ELF-1 (cell line): ENCODE measurements at places on chromosomes 3 and 15.

GRCh38 chr3:58628823-58629562 lies 37.6 kb downstream of the FAM3D start:
- no peak for DNase-seq

DNA sequence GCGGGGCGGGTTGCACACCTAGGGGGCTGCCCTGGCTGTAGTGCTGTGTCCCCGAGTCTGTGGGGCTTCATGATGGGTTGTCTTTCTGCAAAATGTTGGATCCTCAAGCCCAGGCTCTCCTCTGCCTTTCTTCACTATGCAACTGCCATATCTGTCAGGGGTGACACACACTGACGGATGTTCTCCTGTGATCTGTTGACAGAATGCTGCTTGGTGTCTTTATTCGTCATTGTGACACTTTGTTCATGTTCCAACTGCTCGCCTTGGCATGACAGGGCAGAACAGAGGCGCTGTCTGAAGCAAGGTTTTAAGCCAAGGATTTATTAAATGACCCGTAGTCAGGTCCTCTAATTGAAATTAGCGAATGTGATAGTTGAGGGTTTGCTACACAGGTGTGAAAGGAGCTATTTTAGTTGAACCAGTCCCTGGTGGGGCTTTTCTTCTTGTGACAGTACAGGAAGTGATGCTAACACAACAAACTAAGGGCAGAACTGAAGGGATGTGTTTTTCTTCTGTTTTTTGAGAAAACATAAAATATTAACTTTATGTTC lies 173.4 kb downstream of the MCTP2 start:
- DNase-seq: no peak

- no peak for DNase-seq
Observed at GRCh38 chr3:48614044-48614443, 4.6 kb upstream of the UQCRC1 start.

- DNase-seq: no peak
Observed at GRCh38 chr3:37520907-37521341, 340.8 kb upstream of the CTDSPL start.

DNA sequence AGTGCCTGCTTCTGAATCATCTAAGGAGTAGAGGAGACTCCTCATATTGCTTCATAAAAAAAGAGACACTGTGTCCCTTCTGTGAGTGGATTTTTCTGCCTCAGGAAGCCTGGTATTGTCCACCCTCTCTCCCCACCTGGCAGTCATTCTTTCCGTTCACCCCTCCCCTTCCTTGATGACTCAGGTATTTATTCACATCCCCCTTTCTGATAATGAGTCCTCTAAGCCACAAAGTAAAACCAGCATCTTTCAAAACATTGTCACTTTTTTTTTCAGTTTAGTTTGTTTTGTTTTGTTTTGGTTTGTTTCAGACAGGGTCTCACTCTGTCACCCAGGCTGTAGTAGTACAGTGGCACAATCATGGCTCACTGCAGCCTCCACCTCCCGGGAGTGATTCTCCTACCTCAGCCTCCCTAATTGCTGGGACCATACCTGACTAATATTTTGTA lies 65.2 kb upstream of the UBE2E1 start:
- DNase-seq: no peak

- no peak for DNase-seq
Observed at GRCh38 chr15:96792216-96792615, 461.7 kb downstream of the NR2F2 start.

- peak; percentile 65 for DNase-seq
Observed at GRCh38 chr15:42155546-42156242, 742 bp downstream of the PLA2G4F start.

- DNase-seq: no peak
Observed at GRCh38 chr3:46058981-46059380, 31.7 kb upstream of the XCR1 start.

GRCh38 chr15:62601777-62602545 lies 436.9 kb upstream of the C2CD4B start:
- DNase-seq: no peak

GRCh38 chr3:118504906-118505305 lies 529.7 kb downstream of the IGSF11 start:
- DNase-seq: no peak

DNA sequence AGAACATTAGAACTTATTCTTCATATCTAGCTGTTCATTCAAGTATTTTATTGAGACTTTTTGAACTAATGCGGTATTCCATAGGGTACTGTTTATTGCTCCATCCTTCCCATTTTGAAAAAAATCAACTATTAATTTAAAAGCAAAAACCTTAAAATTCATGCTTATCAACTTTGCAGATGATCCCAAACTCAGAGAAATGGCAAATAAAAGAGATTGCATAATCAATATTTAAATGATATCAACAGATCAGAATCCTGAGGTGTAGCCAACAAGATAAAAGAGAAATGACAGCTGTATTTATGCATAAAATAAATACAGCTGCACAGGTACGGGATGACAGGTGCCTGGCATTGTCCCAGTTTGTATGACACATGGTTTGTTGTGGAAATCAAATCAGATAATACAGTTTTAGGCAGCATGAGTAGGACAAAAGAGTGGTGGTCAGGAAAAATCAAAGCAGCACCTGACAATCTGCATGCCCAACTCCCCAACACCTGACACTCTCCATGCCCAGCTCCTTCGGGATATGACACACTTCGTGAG lies 42.4 kb upstream of the CMTM8 start:
- DNase-seq: no peak
